Neural crest cell (in vitro differentiated cells): ENCODE measurements at places on chromosomes 6 and 20.
A peak's percentile ranks its signal among the peaks of the same experiment; 100 is the strongest.

- H3K27me3 ChIP-seq: peaks cover 52% of the 10 kb centered on the region
- no peaks in the 10 kb centered on the region for H3K36me3 ChIP-seq
- H3K4me3 ChIP-seq: peak overlapping the region; percentile 80
- peaks cover 6% of the 10 kb centered on the region for H3K4me1 ChIP-seq
Measured at GRCh38 chr6:29011276-29011734, 6.2 kb upstream of the ZNF311 start.

GRCh38 chr20:45948742-45949541 lies 14.5 kb downstream of the PCIF1 start:
- no peak overlapping the region for H3K27ac ChIP-seq
- H3K27me3 ChIP-seq: no peaks in the 10 kb centered on the region
- no peaks in the 10 kb centered on the region for H3K4me1 ChIP-seq
- no peak for DNase-seq

- H3K27ac ChIP-seq: no peak overlapping the region
- DNase-seq: no peak
- H3K27me3 ChIP-seq: no peaks in the 10 kb centered on the region
- peaks cover 15% of the 10 kb centered on the region for H3K4me1 ChIP-seq
Measured at GRCh38 chr6:5764401-5764955, 242.2 kb downstream of the NRN1 start.

DNA sequence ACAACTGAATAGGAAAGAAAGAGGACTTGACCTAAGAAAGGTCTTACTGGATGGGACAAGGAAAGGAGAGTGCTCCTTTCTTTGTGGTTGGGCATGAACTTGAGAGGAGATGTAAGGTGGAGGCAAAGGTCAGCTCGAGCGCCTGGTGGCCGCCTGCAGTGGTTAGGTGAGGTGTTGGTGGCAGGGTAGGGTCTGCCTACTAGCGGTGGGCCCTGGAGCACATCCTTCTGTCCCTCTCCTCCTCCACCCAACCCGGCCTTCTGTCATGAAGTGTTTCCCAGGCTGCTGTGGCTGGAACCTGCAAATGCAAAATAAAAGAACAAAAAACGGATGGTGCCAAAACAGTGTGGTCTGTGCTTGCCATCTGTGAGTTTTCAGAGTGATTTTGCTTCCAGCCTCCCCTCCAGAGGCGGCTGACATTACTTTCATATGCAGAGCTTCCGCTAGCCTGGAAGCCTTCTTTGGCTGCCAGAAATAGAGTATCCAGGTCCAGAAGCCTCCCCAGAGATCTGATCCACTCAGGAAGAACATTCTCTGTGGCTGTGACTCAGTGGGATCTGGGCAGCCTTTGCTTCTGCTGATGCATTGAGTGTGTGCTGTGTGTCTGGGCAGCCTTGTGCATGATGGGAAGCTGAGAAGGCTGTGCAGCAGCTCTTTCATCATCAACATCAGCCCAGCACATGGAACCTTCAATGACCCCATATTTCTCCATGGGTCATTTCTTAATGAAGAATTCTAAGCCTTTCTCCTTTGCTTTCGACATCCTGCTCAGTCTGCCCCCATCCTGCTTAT lies 79.8 kb upstream of the FAM184A start:
- no peak overlapping the region for H3K4me3 ChIP-seq
- H3K36me3 ChIP-seq: no peaks in the 10 kb centered on the region
- no peak for DNase-seq
- H3K4me1 ChIP-seq: no peaks in the 10 kb centered on the region

DNA sequence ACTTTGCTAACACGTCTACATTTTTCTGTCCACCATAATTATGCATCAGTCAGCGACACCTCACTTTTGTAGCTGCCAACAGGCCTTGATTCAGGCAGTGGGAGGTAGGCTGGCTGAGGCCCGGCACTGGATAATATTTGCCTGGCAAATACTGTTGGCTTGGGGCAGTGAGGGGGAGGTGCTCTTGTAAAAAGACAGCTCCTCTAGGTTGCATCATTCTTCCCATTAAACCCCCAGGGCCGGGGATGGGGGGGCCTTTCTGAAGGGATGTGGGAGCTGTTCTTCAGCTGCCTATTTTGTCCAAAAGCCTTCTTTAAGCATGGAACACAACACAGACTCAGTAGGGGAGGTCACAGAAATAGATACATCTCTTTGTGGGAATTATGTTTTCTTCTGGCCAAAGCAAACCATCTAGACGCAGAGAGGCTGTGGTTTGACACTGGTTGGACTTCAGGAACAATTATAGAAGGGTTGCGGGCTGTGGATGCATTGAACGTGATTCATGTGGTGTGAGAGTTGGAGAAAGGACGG lies 338.3 kb upstream of the NT5E start:
- H3K27ac ChIP-seq: no peak overlapping the region
- H3K4me3 ChIP-seq: no peak overlapping the region
- H3K27me3 ChIP-seq: peaks cover 3% of the 10 kb centered on the region
- H3K36me3 ChIP-seq: no peaks in the 10 kb centered on the region
- no peak for DNase-seq
- peaks cover 6% of the 10 kb centered on the region for H3K4me1 ChIP-seq

GRCh38 chr20:1803061-1803931 lies 91.9 kb upstream of the SIRPA start:
- DNase-seq: peak; percentile 58
- H3K27ac ChIP-seq: no peak overlapping the region
- H3K4me1 ChIP-seq: peaks cover 19% of the 10 kb centered on the region
- H3K36me3 ChIP-seq: no peaks in the 10 kb centered on the region
- H3K27me3 ChIP-seq: peaks cover 18% of the 10 kb centered on the region
- peak overlapping the region; percentile 89 for H3K4me3 ChIP-seq
